NCI-H460 (cell line): ENCODE measurements at places on chromosomes 3 and 15.

DNA sequence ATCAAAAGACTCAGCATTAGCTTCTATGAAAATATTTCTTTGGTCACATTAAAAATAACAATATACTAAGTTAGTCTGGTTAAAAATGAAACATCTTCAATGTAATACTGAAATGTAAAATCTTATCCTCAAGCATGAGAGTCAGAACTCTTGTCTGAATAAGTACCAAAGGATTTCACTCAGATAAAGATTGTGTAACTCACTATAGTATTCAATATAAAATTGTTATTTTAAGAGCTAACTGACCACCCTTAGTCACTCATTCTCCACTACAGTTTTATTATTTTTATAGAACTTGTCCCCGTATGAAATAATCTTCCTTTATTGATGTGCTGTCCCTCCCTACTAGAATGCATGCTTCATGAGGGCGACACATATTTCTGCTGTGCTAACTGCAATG lies 426.3 kb downstream of the MECOM start:
- no peak for DNase-seq

DNA sequence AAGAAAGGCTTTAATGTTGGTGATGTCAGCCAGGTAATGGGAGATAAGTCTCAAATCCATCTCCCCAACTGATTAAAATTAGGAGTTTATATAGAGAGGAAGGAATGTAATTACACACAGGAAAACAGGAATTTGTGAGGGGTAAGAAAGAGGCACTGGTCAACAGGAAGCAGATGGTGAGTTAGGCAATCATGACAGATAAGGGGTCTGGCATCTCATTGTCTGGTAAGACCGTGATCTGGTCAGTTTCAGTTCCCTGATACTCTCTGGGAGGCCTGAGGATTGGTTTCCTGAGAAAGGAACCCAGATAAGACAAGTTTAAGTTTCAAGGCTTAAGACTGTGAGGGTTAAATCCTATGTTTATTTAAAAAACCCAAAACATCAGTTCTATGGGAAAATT lies 414.7 kb upstream of the ARRDC4 start:
- DNase-seq = no peak

GRCh38 chr3:9399746-9400145 lies 2.3 kb downstream of the SETD5 start:
- no peak for DNase-seq

DNA sequence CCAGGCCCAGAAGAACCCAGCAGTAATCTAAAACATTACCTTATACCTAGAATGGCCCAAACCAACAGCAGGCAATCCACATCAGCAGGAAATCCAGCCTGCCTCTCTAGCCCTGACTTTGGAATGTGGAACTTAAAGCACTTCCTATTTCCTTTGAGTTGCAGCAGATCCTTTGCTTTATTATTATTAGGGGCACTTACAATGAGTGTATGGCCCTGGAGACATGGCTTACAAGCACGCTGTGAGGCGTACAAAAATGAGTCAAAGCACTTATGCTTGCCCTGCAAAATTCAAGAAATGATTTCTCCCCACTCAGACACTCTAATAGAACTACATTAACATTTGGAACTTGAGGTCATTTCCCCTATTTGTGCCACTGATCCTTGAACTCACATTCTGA lies 9.5 kb upstream of the KNSTRN start:
- no peak for DNase-seq

DNA sequence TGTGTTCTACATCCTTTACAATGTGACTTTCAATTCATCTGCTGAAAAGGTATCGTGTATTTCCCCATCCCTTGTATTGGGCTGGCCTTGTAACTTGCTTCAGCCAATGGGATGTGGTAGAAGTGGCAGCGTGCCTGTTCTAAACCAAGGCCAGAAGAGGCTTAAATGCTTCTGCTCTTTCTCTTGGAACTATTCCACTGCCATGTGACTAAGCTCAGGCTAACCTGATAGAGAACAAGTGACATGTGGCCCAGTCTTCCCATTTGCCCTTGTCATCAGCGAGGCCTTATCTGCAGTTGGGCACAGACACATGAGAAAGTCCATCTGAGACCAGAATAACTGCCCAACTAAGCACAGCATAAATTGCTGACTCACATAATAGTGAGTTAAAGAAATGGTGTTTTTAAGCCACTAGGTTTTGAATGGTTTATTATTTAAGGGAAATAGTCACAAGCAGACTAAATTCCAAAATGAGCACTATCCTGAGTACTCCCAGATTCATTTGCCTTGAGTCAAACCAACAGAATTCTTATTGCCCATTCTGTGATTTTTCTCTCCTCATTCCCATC lies 230.2 kb downstream of the CPNE4 start:
- DNase-seq = no peak

DNA sequence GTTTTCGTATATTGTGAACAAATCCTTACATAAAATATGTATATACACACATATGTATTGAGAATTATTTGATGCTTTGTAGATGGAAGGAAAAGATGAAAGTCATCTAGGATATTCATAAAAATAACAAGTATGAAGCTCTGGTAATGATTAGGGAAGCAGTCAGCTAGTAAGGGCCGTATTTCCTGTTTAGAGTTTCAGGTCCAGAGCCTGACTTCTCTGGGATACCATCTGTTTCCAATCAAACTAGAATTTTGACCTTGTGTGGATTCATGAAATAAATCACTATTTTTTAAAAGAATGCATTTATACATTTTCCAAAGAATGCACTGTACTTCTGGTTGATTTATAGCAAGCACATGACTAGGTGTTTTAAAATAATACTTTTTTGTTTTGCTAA lies 156.1 kb upstream of the CGNL1 start:
- no peak for DNase-seq

GRCh38 chr3:851098-851790 lies 241.6 kb upstream of the CNTN6 start:
- no peak for DNase-seq

DNA sequence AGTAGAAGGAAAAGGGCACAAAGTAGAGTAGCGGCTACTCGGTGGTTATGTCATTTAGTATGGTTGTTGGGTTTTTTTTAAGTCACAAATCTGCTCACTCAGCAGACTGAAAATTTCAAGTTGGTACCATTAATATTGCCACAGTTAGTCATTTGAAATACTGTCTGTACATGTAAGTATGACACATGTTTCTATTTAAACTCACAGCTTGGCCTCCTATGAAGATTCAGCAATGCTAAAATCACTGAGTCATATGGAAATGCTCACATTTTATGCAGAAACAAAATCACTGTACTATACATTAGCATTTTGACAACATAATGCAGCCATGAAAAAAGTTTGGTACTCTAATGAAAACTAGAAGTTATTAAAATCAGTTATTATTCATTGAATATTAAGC lies 571.9 kb downstream of the TAFA4 start:
- DNase-seq = no peak

DNA sequence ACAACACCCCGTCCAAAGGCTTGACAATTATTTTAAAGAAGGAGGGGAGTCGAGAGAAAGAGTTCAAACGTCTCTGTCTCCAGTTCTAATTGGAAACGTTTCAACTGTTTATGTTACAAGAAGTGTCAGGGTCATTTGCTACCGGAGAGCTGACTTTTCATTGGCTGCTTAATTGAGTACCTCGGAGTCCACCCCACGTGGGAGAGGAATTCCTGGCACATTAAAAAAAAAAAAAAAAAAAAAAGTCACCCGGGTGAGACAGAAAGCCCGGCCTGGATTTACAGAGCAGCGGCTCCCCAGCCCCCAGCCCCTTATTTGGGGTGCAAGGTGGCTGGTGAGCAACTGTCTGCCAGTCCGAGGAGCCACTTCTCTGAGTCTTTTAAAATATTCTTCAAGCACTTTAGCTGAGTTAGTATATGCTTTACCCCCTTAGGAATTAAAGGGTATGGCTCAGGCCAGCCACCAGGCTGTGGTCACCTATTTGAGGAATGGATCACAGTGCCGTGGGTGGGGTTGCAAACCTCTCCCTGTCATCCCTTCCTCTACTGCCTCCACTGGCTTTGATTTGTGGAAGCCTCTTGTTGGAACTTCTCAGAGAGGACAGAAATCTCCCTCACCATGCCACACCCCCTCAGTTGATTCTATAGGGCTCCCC lies 3.9 kb upstream of the TLE3 start:
- DNase-seq = peak; percentile 70

DNA sequence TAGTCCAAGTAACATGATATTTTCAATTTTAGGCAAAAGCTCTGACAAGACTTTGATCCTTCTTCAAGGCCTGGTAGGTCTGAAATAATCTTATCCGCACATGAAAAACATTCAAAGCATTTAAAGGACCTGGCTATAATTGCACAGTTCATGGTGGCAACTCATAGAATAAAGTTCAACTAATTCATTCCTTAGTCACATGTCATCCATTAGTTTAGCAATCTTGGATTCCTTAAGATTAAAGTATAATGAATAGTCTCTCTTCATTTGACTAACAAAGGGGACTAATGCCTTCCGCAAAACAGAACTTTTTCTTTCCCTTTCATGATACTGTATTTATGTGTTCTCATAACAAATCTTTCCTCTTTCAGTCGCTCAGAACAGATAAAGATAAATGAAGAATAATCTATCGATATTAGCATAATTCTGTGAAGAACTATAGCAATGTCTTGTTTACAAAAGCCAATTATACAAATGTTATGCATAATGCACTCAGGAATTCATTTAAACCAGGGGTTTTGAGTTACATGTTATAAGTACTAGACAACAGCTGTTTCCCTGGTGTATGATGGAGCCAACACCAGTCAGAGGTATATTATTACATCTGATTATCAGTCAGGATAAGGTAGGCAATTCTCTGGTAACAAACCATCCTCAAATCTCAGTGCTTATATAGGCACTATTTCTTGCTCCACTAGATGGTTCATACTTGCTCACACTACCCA lies 172.5 kb downstream of the POTEB3 start:
- DNase-seq = no peak

DNA sequence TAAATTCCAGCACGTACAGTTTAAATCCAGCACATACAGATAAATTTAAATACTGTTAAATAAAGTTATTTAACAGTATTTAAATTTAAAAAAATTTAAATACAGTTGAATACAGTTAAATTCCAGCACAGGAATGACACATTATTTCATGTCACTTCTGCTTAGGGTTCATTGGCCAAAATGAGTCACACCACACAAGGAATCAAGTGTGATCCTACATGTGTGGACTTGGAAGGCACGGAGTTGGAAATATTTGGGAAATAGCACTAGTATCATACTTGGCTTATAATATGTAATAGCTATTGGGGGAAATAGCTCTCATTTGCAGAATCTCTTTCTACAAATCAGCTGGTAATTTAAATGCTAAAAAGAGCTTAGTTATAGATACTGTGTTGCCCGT lies 10.6 kb downstream of the RAB7A start:
- DNase-seq = no peak

DNA sequence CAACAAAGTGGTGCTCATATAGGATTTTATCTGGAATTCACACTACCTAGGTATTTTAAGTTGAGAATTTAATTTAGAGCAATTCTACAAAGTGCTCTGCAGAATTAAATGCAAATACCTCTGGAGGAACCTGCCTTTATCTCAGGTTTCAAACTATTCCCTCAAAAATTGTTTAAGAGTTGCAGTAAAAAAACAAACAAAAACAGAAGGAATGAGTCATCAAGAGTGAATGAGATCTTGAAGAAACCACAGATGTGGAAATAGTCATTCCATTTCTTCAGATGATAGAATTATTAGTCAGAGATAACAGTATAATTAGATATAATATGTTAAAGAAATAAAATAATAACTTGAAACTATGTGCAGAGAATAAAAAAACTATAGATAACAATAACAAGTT lies 80.8 kb upstream of the SCN5A start:
- no peak for DNase-seq

GRCh38 chr15:70698836-70699390 lies 64.4 kb downstream of the UACA start:
- DNase-seq = no peak

DNA sequence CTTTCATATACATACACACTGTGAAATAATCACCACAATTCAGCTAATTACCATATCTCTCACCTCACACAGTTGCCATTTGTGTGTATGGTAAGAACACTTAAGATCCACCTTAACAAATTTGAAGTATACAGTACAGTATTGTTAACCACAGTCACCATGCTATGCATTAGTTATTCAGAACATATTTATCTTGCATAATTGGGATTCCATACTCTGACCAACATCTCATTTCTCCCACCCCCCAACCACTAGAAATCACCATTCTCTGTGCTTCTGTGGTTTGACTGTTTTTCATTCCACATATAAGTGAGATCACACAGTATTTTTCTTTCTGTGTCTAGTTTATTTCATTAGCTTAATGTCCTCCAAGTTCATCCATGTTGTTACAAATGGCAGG lies 247.7 kb upstream of the CTNNB1 start:
- no peak for DNase-seq

GRCh38 chr3:186220365-186220764 lies 111.5 kb upstream of the ETV5 start:
- DNase-seq = no peak

DNA sequence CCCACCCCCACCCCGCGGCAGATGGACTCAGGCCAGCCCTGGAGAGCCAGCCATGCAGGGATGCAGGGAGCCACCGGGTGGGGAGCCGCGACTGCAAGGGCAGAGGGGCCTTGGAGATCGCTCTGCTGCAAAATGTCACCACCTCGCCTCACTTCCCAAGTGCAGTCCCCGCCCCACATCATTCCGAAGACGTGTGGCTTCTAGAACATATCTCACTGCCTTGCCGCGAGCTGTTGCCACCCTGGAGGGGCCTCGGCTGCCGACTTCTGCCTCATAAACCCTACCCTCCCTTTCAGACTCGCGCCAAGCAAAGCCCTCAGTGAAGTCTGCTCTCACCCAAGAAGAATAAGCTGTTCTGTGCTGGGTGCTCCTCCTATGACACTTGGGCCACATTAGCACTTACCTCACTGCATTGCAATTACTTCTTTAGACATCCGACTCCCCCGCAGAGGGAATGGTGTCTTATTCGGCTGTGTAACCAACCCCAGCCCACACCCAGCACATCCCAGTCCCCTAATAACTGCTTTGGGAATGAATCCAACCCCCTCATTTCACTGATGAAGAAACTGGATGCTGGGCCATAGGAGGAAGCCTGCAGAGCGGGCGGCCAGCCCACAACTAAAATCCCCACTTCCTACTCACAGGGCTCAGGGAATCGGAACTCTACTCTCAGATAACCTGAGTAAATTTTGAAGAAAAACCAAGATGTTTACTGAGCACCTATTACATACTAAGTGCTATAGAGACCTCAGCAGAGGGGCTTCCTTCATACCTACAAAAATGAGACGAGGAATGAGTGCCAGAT lies 8.6 kb downstream of the TLE3 start:
- no peak for DNase-seq
